Effector memory CD4-positive, alpha-beta T cell (primary cell): ENCODE measurements at places on chromosomes 12 and 14.

- peak; percentile 12 for DNase-seq
Observed at GRCh38 chr12:53791735-53792326, 40.1 kb upstream of the CISTR start.

- DNase-seq = no peak
Observed at GRCh38 chr14:45253754-45254310, 830 bp upstream of the MIS18BP1 start.

DNA sequence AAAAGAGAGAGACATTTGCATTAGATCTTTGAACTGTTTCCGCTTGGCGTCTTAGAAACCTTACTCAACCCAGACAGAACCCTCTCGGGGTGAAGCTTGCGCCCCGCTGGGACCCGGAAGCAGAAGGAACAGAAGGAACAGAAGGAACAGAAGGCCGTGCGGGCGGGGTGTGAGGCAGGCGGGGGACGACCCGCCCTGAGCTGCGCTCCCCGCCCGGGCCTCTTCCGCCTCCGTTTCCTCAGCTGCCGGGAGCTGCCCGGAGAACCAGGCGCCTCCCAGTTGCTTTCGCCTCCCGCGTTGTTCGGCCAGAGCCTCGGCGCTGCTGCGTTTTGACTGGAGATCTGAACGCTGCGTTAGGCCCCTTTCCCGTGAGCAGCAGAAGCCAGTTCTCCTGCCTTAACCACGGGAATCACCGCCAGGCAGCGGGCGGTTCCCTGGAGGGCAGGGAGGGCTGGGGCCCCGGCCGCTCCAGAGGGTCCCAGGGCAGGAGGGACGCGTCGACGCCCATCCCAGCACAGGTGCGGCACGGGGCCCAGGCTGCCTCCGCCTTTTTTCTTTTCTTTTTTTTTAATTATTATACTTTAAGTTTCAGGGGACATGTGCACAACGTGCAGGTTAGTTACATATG is 19.3 kb upstream of the MMP17 start:
- no peak for DNase-seq

- no peak for DNase-seq
Observed at GRCh38 chr12:19075711-19076340, 53.7 kb upstream of the PLEKHA5 start.

GRCh38 chr12:98990648-98991047 is 345.6 kb downstream of the APAF1 start:
- DNase-seq = no peak

GRCh38 chr12:12333407-12334366 is 16.4 kb downstream of the MANSC1 start:
- DNase-seq = no peak

DNA sequence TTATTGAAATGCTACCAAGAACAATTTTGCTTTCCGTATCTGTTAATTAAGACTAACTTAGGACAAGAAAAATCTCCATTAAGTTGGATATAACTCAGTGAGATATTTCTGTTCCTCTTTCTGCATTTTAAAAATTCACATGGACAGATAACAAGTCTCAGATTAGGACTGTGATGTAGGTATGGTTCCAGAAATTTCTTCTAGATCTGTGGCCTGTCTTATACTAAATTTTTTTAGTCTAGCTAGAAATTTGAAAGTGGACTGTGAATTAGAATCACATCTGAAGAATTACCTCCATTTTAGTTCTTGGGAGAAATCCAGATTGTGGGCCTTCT is 41.6 kb downstream of the USP15 start:
- no peak for DNase-seq

- DNase-seq = peak; percentile 16
Observed at GRCh38 chr12:120015313-120015712, 26.3 kb downstream of the BICDL1 start.

GRCh38 chr12:122834921-122835749 is at the start of gene HIP1R:
TSS of gene HIP1R (plus strand) at chr12:122835457. CDS start at chr12:122835551, 94 bp downstream.
- DNase-seq = peak; percentile 44

GRCh38 chr12:6945613-6946012 is 1.8 kb downstream of the C12orf57 start:
- no peak for DNase-seq

- no peak for DNase-seq
Observed at GRCh38 chr14:69068744-69069421, 84.0 kb downstream of the DCAF5 start.

- no peak for DNase-seq
Observed at GRCh38 chr14:23523229-23524016, 28.1 kb downstream of the ZFHX2 start.

DNA sequence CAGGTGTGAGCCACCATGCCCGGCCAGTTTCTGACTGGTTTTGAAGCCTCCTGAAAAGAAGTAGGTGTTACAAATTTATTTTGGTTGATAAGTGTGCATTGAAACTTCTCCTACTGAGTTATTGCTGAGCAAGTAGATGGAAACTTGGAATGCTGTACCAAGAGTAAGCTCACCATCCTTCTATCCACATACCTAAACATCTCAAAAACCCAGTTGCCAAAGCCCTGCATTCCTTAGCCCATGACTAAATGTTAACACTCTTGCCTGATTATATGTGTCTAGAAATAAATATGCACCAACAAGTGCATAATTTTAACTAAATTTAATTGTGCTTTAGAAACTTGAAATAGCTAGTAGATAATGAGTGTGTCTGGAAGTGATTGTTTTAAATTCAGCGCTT is 357.8 kb downstream of the DUSP6 start:
- no peak for DNase-seq

DNA sequence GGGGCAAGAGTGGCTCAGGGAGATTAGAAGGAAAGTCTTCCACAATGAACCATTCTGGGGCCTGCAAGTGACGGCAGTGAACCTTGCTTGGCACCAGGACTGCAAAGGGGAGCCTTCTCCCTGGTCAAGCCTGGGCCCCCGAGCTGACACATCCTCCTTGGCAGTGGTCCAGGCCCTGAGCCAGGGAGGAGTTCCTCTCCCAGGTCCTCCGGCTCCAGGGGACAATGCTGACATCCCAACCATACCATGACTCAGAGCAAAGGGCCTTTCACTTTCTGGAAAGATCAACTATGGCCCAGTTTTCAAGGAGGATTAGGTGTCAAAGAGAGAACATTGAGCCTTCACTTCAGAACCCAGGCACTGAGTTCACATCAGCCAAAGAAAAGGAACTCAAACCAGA is 756.5 kb upstream of the TBX3 start:
- no peak for DNase-seq

DNA sequence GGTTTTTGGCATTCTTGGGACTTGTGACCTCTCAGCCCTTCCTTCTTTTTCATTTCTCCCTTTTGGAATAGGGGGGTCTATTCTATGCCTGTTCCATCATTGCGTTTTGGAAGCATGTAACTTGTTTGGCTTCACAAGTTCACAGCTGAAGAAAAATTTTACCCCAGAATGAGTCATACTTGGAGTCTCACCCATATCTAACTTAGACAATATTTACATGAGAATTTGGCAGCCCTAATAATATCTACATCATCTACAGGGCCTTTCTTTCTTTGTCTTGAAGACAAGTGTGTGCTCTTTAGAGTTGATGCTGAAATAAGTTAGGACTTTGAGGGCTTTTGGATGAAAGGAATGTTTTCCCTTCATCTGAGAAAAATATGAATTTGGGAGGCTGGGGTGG is 1312.9 kb upstream of the FLRT2 start:
- DNase-seq = no peak

GRCh38 chr12:116227811-116228210 is 49.7 kb downstream of the MED13L start:
- DNase-seq = no peak

DNA sequence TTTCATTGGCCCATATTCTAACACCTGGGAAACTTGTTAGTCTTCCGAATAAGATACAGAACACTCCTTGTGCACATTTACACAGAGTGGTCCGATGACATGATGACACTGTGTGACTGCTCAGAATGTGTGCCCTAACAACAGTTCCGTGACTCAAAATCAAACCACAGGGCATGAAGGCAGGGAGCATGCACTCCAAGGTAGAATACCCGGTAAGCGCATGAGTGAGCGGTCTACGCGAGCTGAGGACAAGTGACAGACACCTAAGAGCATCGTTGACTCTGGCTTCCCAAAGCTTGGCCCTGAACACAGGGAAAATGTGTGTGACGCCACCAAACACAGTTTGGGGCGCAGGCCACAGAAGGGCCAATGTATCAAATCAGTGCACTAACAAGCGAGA is 18.6 kb downstream of the CLIP1 start:
- no peak for DNase-seq

DNA sequence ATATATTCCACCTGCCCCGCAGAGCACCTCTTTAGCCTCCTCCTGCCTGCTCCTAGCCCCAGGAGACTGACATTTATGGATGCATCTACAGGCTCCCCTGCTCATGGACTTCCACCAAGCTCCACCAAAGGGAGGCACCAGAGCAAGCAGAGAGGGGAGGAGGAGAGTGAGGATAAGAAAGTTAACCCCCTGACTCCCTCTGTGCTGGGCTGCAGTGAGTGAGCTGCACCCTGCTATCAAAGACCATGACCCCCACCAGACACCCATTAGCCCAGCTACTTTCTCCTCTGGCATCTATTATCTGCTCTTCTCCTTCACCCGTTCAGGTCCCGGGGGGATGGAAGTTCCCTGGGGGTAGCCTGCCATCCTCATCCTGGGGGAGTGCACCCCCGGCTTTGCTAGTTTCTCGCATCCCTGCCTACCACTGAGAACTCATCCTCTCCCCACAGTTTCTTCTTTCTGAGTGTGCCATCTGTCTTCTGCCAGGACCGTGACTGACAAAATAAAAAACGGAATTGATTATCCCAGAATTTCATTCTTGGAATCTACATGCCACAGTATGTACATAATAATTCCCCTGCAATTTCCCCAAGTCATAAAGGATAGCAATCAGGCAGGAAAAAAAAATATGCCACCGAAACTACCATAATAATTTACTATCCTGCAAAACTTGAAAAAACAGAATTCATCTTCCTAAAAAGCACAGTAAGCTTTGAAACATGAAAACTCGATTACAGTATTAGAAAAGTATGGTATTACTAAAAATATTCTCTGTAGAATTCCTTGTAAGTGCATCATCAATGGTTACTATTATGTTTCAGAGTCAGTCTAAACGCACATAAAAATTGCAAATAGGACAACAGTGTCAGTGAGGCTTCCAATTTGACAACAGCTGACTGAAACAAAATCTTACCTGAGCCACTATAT is 45.2 kb downstream of the FOXN3 start:
- DNase-seq = no peak

DNA sequence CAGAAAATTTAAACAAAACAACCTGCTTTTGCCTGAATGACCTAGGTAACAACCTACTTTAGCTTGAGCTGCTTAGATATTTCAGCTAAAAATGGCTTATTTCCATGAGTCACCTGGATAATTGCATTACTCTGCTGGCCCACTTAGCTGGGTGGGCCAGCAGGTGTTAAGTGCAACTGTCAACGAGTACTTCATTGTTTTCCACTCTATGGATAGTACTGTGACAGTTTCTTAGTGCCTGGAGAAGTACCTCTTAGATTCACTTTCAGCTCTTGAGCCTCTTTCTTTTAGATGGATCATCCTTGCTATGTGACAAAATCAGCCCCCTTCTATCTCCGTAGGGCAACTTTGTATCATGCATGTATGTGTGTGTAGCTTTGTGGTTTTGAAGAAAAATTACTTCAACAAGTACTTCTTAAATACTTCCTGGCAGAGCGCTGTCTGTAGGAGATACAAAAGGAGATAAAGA is 368.2 kb upstream of the ATP2B1 start:
- DNase-seq = no peak

- DNase-seq = no peak
Observed at GRCh38 chr12:95815632-95816212, 25.2 kb upstream of the NTN4 start.

- no peak for DNase-seq
Observed at GRCh38 chr14:28012629-28013415, 753.8 kb upstream of the FOXG1 start.

DNA sequence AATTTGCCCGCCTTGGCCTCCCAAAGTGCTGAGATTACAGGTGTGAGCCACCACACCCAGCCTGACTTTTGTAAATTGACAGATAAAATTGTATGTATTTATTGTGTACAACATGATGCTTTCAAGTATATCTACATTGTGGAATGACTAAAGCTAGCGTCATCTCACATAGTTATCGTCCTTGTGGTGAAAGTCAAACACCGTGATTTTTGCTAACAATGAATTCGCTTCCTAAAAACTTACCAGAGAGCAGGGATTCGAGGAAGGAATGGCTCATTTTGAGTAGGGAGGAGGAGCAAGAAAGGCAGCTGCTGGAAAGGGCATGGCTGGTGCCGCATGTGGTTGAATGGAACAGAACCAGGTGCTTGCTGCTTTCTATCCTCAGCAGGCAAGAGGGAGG is 85.4 kb downstream of the LGMN start:
- no peak for DNase-seq

DNA sequence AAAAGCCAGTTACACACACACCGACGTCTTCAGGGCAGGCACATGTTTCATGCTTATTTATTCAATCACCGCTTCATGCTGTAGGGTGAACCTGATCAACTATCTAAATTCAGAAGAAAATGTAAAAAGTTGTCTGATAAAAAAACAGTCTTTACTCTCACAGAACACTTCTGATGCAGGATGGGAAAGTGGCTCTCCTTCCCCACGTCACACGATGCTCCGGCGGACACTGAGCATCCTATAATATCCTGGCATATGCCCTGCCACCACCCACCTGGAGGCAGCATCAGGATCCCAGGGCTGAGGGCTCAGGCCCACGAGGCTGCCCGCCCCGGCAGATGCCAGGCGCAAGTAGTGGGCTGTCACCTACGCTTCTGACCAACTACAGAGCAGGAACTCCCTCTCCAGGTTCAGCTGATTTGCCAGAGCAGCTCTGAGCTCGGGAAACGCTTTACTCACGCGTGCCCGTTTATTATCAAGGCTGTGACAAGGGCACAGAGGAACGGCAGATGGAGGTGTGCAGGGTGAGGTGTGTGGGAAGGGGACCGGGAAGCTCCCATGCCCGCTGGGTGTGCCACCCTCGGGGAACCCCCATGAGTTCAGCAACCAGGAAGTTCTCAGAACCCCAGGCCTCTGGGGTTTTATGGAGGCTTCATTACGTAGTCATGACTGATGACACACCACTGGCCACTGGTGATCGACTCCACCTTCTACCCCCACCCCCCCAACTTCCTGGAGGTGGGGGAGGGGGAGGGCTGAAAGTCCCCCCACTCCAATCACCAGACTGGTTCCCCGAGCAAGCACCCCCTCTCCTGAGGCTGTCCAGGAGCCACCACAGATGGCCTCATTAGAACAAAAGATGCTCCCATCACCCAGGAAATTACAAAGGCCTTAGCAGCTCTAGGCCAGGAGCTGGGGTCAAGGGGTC is 32.1 kb downstream of the SLC15A4 start:
- DNase-seq = no peak

DNA sequence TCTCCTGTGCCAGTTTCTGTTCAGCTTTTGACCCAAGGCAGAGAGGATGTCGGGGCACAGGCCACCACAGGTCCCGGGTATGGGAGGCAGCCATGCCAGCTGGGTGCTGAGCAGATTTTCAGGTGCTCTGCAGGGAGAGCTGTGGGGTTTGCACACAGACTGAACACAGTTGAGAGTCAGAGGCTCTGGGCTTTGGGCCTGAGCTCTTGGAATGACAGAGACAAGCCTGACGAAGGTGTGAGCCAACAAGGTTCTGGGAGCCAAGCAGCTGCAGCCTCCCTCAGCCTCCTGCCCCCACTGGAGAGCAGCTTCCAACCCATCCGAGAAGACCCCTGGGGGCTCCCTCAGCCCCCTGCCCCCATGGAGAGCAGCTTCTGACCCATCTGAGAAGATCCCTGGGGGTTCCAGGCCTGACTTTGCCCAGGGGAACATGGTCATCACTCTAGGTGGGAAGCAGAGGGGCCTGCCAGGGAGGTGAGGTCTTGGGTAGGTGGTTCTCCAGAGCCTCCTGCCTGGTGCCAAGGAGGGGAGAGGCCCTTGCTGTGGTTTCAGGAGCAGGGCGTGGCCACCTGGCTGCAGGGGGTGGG is 13.8 kb downstream of the FBRSL1 start:
- no peak for DNase-seq

GRCh38 chr12:4261655-4262054 is 11.9 kb upstream of the CCND2 start:
- no peak for DNase-seq
